NCI-H1417 (cell line): ENCODE measurements at places on chromosomes 12 and 14.

DNA sequence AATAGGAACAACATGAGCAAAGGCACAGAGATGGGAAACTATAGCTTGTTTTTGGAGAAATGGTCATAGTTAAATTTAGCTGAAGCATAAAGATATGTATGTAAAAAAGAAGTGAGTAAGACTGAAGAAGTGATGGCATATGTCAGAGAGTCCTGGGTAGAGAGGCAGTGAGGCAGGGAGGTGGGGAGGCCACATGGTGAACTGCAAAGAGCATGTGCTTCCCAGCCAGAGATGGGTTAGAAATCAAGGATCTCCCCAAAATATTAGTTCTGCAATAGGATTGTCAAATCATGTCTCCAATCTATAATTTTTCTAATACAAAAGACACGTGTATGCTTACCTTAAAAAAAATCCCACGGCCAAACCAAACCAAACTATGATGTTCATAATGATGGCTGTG lies 82.1 kb upstream of the STXBP6 start:
- DNase-seq: no peak

DNA sequence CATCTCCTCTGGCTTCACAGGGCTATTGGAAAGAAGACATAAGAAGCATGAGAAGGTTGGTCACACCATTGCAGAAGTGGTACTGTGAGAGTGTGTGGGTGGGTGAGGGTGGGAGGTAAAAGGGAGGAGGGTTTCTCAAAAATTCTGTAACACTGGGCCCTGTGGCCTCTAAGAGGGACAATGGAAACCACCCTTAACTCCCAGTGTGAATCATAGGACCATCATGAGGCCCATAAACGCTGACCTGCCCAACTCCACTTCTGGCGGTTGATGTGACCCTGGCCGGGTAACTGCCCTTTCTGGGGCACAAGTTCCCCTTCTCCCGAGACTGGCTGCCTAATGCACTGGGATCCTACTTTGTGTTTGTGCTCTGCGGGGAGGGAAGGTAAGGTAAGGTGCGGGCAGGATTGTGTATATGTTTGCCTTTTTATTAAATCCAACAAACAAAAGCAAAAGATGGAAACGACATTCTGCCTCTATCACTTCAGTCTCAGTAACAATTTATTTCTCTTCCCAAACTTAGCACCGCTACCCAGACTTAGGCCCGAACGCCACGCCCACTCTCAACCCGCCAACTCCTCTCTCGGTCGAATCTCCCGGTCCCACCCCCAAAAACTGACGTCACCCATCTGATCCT lies 551 bp downstream of the METTL1 start:
- DNase-seq: no peak

- DNase-seq: no peak
Measured at GRCh38 chr14:67068251-67068650, 121.0 kb upstream of the GARIN2 start.

- DNase-seq: no peak
Measured at GRCh38 chr12:57734591-57734990, 4.0 kb downstream of the AGAP2 start.

- DNase-seq: no peak
Measured at GRCh38 chr14:54730156-54730961, 163.4 kb downstream of the SAMD4A start.

GRCh38 chr14:37623971-37624370 lies 28.5 kb downstream of the TTC6 start:
- no peak for DNase-seq

- no peak for DNase-seq
Measured at GRCh38 chr14:79658221-79658620, 553.1 kb downstream of the DIO2 start.
